ENCODE measurements at places on chromosomes 12 and 14.

- DNase-seq = no peak
Observed at GRCh38 chr12:113720629-113721028, 245.5 kb downstream of the RBM19 start.

GRCh38 chr12:26953447-26953846 lies 15.2 kb downstream of the FGFR1OP2 start:
- no peak for DNase-seq

- no peak for DNase-seq
Observed at GRCh38 chr14:53719536-53719935, 237.1 kb downstream of the BMP4 start.

DNA sequence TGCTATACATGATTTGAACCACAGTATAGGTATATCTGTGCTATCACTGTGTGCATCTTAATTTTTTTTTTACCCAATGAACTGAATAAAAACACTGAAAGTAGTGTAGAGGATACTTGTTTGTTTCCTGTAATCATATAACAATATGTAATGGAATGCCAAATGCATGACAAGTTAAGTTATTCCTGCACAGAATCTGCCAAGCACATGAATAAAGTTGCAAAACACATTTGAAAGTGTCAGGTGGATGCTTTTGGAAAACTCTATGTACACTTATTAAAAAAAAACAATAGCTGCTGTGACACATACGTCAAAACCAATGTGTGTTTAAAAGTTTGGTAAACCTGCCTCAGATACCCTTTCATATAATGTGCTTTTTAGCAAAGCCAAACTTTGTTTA lies 1638.1 kb upstream of the SEL1L start:
- no peak for DNase-seq

DNA sequence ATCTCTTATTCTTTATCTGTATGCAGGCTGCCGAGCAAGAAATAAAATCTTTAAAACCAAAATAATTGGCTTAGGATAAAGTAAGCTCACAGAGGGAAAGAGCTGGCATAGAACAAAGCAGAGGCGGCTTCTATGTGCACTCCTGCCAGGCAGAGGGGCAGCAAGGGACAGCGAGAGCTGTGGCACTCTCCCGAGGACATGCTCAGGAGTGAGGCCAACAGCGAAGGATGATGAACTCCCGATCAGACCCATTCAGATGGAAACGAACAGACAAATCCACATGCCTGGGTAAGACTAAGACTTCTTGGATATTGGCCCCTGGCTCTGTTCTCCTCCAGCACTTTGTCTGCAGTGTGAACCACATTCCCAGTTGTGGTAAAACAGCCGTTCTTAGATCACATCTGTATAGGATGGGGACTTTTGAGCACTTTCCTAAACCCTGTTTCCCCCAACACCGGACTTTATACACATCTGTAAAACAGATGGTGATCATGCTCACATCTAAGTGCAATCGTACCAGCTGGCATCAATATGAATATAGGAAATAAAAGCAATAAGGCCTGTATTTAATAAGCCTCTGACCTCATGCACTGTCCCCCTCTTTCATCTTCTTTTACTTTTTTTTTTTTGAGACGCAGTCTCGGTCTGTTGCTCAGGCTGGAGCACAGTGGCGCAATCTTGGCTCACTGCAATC lies 134.1 kb downstream of the PPM1H start:
- no peak for DNase-seq

DNA sequence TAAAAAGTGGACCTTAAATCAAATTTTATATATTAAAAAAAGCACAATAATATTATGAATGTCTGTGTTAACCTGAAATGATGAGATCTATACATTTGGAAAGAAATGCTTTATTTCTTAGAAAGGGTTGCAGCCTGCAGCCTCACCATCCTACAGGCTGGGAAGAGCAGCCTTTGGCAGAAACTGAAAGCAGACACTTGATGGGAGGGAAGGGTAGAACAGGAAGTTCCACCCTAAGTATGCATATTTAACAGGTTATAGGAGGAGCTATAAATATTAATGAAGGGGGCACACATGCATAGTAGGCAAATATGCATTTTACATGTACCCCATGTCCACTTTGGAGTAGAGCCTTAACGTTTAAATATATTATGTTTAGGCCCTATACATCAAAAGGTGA lies 498.0 kb downstream of the FLRT2 start:
- no peak for DNase-seq

- no peak for DNase-seq
Observed at GRCh38 chr14:104435147-104436046, 144.2 kb upstream of the C14orf180 start.

- no peak for DNase-seq
Observed at GRCh38 chr14:50475460-50475859, 56.9 kb downstream of the MAP4K5 start.

GRCh38 chr12:128458301-128458974 lies 191.5 kb downstream of the TMEM132C start:
- DNase-seq = no peak

GRCh38 chr12:89023936-89024335 lies 328.4 kb downstream of the DUSP6 start:
- no peak for DNase-seq

- DNase-seq = no peak
Observed at GRCh38 chr12:10497602-10498001, 8.1 kb upstream of the EIF2S3B start.

DNA sequence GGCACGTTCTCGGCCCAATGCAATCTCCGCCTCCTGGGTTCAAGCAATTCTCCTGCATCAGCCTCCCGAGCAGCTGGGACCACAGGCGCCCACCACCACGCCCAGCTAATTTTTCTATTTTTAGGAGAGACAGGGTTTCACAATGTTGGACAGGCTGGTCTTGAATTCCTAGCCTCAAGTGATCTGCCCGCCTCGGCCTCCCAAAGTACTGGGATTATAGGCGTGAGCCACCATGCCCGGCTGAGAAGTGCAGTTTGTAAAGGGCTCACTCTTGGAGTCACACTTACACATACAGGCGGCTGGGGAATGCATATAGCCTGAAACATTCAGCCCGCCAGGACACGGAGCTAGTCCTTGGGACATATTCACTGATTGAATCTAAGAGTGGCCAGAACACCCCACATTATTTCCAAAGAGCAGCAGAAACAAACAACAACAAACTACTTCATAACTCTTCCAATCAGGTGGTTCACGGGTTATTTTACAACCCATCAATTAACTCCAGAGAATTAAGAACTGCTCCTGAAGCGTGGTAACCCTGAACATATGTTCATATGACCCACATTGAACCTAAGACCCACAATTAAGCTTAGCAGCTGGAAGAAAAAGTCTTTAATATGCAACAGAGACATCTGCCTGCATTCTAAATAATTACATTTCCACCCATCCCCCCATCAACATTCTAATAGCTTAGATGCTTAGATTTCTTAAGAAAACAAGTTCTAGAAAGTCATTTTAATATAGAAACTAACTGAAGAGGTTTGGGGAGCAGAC lies 49.2 kb downstream of the SSH1 start:
- DNase-seq = peak; percentile 10

DNA sequence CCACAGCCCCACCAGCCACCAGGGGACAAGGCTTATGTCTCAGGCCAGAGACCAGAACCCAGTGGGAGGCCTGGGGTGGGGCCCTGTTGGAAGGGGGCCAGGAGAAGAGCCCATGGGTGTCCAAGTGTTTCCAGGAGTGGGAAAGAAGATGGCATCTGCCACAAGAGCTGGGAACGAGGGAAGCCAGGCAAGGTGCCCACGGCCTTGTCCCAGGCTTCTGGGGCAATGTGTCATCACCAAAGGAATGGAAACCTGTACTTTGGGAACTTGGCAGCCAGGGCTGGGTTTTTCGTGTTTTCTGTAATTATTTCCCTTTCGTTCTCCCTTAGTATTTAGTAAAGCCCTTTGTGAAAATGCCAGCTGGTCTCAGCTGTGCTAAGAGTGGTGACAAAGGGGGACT lies 5.3 kb upstream of the PGF start:
- DNase-seq = no peak

DNA sequence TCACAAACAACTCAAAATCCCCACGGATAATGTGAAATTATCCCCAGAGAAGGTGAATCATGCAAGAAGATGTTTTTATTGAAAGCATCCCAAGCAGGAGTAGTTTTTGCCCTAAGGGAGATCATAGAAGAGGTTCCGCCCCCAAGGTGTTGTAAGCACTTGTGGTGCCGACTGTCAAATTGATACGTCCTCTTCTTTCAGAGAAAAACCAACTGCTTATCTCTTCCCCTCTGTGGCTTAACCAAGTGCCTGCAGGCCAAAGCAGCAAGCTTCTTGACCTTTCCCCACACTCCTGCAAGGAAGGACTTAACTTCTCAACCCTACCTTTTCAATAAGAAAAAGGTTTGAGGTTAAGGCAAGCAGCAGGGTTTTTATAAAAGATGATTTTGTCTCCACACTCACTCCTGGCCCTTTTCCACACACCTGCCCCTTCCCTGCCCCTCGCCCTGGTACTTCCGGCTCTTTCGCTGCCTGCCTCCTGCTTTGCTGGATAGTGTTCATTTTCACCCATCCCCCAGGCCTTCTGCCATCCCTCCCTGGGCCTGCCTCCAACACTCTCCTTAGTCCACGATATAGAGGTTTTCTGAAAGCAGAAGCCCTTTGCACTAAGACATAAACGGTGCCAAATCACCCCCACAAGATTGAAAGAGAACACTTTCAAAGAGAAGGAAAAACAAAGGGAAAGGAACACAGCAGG lies 114.5 kb downstream of the EGLN3 start:
- DNase-seq = no peak

DNA sequence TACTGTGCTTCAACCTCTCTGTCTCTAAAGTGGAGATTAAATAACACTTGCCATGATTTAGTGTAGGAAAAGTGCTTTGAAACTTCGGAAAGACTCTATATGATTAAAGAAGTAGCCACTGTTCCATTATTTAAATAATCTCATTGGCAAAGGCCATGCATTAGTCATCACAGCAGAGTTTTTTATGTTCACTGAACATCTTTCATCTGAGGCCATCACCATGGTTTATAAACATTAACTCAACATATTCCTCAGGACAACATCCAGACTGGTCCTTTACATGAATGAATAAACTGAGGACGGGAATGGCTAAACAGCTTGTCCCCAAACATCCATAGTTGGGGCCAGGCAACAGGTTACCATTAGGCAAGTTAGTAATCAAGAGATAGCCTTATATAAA lies 124.6 kb upstream of the FRMD6 start:
- DNase-seq = no peak

GRCh38 chr14:26729851-26730250 lies 132.0 kb upstream of the NOVA1 start:
- no peak for DNase-seq

- DNase-seq = no peak
Observed at GRCh38 chr14:88437658-88438057, 52.2 kb downstream of the SPATA7 start.

DNA sequence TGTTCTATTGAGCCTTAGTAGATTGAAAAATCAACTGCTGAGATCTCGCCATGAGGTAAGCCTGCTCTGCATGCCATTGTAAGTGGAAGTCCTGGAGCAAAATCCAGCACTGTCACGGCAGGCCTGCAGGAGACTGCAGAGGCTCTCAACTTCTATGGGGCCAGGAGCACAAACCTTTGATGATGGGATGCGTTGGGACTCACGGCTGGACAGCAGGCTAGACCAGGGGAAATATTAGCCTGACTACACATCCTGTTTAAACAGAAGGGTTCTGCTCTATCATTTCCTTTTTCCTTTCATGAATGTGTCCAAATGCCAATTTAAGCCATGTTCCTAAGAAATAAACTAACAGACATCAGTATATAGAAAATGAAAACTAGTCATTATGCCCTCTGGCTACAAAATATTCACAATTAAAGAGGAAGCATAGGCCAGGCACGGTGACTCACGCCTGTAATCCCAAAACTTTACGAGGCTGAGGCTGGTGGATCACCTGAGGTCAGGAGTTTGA lies 33.9 kb upstream of the RASSF8 start:
- no peak for DNase-seq

- no peak for DNase-seq
Observed at GRCh38 chr14:99203801-99204200, 68.2 kb downstream of the BCL11B start.

DNA sequence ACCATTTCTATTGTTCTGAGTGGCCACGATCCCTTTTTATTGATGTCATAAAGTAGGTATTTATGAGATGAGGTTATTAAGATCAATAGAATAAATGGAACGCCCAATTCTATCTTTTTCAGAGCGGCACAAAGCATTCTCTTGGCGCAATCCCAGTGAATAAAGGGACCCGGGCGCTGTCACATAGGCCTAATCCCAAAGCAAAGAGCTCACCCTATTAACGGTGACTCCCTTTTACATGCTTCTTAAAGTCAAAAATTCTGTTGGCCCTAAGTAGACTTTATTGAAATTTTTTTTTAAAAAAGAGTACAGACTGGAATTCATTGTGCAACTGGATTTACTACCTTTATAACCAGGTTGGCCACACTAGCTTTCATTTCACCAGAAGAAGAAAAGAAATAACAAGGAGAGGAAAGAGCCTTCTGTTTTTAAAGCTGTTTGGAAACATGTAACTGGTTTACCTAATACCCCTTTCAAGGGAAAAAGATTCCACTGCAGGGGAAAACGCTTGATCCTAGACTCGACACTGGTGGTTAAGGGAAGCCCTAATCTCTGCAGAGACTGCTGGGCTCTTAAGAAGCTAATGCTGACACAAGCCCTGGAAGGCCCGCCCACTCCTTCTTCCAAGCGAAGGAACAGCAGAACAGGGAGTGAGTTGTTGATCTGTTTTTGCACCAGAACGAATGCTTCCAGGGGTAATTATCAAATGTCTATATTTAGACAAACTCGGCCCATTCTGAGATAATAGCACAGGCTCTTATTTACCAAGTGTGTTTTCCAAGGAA lies 381.2 kb downstream of the BCL11B start:
- no peak for DNase-seq

DNA sequence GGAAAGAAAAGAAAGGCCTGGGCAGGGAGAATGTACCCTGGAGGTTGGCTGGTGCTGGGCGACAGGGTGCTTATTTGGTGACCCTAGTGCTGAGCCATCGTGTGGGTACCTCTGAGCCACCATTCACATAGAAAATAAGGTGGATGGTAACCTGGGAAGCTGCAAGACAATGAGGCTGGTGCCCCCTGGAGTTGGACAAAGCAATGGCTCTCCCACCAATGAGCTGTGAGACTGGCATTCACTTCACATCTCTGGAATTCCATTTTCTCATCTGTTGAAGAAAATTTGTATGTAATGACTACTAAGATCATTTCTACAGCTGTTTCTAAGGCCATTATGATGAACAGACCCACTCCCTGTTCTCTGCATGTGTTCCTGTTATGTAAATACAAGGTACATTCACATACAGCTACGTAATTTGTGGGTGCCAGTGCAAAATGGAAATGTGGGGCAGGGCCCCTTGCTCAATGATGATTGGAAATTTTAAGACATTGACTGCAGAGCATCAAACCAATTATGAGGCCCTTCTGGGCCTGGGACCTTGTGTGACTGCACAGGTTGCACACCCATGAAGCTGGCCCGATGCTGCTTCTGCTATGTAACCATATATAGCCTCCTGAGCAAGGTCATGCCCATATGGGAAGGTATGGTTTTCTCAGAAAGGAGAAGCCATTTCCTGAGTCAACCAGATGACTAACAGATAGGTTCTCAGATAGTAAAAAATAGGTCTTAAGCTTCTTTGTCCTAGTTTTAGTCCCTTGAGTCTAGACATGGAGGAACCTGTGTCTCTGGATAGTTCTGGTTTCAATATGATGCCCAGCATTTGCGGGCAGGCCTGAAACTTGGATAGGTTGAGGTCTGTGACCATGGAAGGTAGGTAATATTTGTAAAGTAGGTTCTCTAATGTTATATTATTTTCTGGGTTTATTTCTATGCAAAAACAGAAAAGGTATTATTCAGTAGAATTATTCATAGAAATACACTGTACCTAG lies 63.4 kb upstream of the IGF1 start:
- DNase-seq = no peak

- no peak for DNase-seq
Observed at GRCh38 chr12:91983935-91984334, 161.7 kb downstream of the BTG1 start.

GRCh38 chr14:77197988-77198387 lies 16.4 kb downstream of the TMEM63C start:
- no peak for DNase-seq
